ENCODE measurements at places on chromosomes 3 and 15.
A peak's percentile ranks its signal among the peaks of the same experiment; 100 is the strongest.

DNA sequence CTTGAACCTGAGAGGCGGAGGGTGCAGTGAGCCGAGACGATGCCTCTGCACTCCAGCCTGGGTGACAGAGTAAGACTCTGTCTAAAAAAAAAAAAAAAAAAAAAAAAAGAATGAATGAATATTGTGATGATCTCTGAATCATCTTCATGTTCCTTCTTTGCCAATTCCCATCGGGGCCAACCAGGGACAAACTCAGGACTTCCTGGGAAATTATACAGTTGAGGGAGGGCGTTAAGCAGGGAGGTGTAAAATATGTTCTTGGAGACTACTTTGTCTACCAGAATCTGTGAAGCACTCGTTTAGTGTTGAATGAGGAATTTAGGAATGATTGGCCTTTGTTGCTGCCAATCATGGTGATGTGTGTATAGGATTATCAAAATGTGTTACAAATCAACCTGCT lies 210.6 kb downstream of the PTPRG start:
- DNase-seq: no peak

GRCh38 chr3:114707252-114707860 lies 413.5 kb downstream of the TIGIT start:
- DNase-seq: no peak

DNA sequence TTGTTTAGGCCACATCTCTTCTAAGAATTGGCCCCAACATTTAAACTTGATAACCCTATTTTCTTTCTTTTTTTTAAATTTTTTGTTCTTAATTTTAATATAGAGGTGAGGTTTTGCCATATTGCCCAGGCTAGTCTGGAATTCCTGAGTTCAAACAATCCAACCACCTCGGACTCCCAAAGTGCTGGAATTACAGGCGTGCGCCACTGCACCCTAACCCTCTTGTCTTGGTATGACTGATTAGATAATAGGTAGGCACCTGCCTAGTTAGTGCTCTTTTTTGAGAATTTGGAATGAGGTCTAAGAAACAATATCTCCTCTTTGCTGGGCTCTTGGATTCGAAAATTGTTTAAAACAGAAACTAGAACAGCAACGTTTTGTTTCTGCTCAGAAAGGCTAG lies 116.4 kb upstream of the GOLGA6L6 start:
- no peak for DNase-seq

- no peak for DNase-seq
Measured at GRCh38 chr3:7536510-7536909, 675.6 kb downstream of the GRM7 start.

GRCh38 chr3:70120357-70120966 lies 120.9 kb downstream of the SAMMSON start:
- peak; percentile 67 for DNase-seq

DNA sequence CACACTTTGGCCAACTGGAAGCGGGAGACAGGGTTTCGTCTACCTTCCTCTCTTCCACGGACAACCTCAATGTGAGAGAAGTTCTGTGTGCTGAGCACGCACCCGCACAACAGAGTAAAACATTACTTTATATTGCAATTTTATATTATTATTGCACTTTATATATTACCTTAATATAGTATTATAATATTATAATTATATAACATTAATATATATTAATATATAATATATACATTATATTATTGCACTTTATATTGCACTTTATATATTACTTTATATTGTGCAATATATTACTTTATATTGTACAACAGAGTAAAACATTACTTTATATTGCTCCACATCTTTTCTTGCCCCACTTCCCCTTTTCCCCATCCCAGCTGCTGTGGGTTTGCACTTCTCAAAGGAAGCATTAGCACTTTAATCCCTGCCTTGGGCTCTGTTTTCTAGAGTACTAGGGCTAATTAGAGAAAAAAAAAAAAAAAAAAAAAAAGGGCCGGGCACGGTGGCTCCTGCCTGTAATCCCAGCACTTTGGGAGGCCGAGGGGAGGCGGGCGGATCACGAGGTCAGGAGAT lies 76.4 kb upstream of the SLC4A7 start:
- DNase-seq: no peak

GRCh38 chr3:15223685-15224572 lies 17.9 kb downstream of the CAPN7 start:
- no peak for DNase-seq

DNA sequence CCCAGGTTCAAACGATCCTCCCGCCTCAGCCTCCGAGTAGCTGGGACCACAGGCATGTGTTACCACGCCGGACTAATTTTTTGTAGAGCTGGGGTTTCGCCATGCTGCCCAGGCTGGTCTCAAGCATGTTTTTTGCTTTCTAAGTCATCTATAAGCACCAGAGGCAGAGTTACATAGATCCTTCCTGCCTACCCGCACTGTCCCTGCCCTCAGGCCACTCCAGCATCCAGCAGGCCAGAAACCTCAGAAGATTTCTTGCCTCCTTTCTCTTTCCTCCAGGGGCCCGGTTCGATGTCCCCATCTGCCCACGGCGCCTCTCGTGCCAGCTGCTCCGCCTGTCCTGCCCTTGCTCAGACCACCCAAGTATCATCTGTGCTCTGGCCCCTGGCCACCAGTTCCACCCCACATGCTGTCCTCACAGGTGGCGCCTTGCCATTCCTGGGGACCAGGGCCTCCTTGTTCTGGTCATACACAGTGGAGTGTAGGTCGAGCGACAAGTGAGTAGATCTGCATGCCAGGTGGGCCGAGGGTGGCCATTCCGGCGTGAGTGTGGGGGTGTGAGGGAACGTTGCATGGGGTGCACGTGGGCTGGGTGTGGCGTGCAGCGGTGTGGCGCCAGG lies 27.3 kb downstream of the KLHDC8B start:
- DNase-seq: peak; percentile 15

DNA sequence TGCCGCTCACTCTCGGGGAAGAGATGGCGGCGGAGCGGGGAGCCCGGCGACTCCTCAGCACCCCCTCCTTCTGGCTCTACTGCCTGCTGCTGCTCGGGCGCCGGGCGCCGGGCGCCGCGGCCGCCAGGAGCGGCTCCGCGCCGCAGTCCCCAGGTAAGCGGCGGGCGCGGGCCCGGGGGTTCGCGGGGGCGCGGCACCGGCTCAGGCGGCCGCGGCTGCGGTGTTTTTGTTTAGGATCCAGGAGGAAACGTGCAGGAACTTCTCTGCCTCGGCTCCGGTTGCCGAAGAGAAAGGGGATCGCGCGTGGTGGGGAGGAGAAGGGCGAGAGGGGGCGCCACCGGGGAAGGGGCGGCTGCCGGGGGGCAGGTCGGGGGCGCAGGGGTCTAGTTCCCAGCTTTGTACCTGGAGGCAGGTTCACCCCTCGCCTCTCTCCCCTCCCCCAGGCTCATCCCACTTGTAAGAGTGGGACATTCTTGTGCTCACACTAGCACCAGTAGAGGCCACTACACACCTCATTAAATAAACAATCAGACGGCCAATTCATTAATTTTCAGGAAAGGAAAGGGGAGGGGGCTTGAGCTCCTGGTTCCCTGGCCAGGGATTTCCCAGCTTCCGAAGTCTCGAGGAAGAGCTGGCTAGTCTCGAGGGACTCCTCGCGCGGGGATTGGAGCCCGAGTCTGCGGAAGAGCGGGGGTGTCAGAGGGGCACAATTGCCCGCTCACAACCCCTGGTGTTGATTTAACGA lies 562 bp downstream of the NEO1 start:
- peak; percentile 80 for DNase-seq

GRCh38 chr3:57052662-57053061 lies 7.8 kb upstream of the SPATA12 start:
- no peak for DNase-seq

- DNase-seq: no peak
Measured at GRCh38 chr15:90315278-90315982, 36.7 kb upstream of the ZNF774 start.

- DNase-seq: no peak
Measured at GRCh38 chr3:23395115-23395514, 192.0 kb downstream of the UBE2E2 start.

DNA sequence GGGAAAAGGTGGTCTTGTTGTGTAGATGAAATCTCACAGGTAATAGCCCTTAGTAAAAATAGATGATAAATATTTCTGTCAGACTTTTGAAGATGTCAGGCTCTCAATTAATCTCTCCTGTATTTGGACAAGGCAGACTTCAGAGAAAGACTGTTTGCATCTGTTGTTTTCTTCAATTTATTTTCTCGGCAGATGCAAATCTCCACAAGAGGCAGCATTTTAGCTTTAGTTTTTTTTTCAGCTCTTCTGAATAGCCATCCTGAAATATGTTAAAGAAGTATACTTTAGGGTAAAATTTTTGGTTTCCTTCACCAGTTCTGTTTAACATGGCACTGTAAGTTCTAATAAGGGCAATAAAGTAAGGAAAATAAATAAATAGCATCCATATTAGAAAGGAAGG lies 685.1 kb downstream of the SI start:
- DNase-seq: no peak

- DNase-seq: no peak
Measured at GRCh38 chr3:61162965-61163364, 88.3 kb downstream of the FHIT start.

- DNase-seq: no peak
Measured at GRCh38 chr15:82828075-82828474, 18.6 kb downstream of the WHAMM start.

DNA sequence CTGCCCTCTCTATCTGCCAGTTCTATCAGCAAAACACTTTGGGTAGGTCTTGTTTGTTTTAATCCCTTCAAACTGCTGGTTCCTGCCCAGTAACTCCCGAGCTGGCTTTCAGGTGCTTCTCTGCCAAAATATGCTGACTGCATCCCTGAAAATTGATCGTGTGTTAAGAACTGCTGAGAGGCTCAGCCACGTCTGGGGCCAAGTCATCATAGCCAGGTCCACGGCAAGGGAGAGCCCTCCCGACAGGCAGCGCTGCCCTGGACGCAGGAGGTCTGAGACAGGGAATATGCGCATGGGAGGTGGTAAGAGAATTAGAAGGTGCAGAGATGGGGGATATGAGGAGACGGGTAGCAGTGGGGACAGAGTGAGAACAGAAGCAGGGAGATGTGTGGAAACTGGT lies 179.7 kb upstream of the TOPAZ1 start:
- DNase-seq: no peak

Data from GM20000 (cell line).